ENCODE measurements at places on chromosomes 12 and 14.
A peak's percentile ranks its signal among the peaks of the same experiment; 100 is the strongest.

DNA sequence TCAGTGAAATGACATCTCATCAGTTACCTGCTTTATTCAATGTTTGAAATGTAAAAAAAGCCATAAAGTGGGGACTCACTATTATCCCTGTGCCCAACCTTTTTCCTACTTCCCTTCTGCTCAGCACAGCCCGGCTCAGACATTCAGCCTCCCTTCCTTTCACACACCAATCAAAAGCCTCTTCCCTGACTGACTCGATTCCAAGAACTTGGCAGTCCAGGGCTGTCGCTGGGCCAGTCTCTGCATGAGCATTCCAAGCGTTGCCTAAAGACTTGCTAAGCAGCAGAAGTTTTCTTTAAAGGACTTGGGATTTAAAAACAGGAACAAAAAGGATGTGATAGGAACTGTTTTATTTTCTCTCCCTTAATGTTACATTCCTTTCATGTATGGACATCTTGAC, 22.7 kb downstream of the ITPR2 start:
- no peak for DNase-seq

DNA sequence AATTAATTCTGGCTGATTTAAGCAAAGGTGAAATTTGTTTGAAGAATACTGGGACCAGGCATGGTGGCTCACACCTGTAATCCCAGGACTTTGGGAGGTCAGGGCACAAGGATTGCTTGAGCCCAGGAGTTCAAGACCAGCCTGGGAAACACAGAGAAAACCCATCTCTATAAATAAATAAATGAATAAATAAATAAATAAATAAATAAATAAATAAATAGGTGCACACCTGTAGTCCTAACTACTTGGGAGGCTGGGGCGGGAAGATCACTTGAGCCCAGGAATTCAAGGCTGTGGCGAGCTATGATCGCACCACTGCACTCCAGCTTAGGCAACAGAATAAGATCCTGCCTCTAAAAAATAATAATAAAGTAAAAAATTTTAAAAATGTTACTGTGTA, 4.4 kb upstream of the C14orf39 start:
- no peak for DNase-seq

DNA sequence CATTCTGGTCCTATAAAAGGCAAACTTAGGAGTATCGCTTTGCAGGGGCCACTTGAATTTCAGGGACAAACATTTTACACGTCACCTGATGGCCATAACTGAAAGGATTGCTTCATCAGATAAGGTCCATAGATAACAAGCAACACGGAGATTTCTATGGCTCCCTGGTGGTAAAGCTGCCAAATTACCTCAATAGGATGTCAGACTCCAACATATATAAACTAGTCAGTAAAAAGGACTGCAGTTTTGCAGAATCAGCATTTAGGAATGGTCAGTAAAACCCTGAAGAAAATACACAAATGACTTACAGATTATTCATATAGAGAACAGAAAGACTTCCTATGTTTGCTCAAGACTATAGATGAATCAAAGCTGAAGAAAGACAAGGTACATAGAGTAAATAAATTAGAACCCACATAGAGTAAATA, 66.1 kb upstream of the GRIP1 start:
- no peak for DNase-seq

DNA sequence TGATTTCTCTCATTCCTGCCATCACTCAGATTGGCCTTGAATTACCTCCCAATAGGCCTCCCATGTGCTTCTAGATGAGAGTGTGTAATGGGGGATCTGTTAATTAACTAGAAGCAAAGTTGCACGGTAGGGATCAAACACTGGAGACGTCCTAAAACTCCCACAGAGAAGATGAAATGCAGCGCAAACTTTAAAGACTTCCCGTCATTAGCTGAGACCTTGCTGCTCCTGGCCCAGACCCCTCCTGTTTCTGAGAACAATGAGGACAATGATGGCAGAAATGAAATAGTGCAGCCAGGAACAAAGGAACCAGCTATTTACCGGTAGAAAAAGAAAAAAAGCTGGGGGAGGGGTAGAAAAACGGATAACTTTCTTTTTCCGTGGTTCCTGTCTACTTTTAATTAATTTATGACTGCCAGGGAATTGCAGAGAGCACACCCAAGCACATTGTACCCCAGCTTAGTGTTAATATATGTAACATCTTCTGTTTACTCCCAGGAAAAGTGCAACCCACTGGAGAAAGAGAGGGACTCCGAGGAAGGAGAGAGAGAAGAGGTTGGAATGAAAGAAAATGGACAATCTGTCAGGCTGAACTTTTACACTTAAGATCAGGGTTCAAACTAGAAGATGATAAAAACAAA, 280.7 kb upstream of the SOX5 start:
- DNase-seq: no peak

- DNase-seq: no peak
These were observed 17.9 kb downstream of the FBRSL1 start for GRCh38 chr12:132507656-132508490.

DNA sequence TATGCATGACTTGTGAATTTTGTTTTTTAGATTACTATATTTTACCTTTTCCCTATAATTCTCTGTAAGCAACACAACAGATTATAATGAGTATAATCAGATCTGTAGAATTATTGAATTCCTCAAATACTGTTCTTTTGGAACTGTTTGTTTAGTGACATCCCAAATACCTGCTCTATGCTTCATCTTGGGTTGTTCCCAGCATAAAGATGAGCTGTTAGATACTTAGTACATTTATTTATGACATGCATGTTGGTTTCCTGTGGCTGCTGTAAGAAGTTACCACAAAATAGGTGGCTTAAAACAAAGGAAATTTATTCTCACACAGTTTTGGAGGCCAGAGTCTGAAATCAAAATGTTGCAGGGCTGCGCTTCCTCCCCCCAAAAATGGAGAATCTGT, 78.4 kb downstream of the PTPRR start:
- no peak for DNase-seq

GRCh38 chr14:101176535-101177205, 273.1 kb upstream of the RTL1 start:
- no peak for DNase-seq

DNA sequence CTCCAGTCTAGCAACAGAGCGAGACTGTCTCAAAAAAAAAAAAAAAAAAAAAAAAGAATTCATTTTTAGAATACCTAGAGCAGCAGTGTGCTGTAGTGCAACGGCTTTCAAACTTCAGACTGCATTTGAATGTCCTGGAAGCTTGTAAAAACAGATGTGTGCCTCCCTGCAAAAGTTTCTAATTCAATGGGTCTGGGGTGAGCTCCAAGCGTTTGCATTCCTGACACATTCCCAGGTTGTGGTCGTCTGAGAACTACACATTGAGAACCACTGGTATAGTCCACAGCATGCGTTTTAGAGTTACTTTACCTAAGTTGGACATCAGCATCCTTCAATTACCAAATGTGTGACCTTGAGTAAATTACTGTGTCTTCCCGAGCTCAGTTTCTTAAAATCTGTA, 816.8 kb downstream of the NRXN3 start:
- DNase-seq: no peak

- DNase-seq: no peak
These were observed 27.8 kb downstream of the CLIP1 start for GRCh38 chr12:122394626-122395194.

DNA sequence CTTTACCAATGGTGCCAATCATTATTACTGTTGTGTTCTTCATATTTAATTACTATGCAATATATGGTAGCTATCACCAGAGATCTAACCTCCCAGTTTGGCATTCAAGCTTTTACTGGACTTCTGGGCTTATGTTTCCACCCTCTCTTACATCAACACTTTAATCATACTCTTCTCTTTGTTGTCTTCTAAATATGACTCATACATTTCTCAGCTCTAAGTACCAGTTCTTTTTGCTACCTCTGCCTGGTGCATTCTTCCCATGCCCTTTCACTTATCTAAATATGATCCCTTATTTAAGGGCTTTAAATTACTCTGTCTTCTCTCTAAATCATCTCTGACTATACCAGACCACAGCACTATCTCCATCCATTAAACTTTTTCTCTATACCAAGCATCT, 246.1 kb upstream of the CCDC196 start:
- no peak for DNase-seq

DNA sequence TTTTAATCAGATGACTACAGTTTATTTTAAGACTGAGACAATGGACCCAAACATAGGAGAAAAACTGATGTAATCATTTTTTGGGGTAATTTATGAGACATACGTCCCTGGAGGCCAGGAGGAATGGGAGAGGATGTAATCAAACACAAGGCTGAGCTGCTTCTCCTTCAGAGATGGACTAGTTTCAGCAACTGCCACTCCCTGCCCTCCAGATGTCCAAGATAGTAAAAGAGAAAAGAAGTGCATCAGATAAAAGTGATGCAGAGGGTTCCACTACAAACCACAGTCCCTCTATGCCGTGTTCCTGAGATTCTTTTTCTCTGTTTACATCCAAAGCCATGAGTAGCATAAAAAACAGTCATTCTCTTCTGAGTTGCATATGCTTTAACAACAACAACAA, 101.1 kb downstream of the DACT1 start:
- no peak for DNase-seq

GRCh38 chr14:69087061-69087461, 65.9 kb downstream of the DCAF5 start:
- no peak for DNase-seq

DNA sequence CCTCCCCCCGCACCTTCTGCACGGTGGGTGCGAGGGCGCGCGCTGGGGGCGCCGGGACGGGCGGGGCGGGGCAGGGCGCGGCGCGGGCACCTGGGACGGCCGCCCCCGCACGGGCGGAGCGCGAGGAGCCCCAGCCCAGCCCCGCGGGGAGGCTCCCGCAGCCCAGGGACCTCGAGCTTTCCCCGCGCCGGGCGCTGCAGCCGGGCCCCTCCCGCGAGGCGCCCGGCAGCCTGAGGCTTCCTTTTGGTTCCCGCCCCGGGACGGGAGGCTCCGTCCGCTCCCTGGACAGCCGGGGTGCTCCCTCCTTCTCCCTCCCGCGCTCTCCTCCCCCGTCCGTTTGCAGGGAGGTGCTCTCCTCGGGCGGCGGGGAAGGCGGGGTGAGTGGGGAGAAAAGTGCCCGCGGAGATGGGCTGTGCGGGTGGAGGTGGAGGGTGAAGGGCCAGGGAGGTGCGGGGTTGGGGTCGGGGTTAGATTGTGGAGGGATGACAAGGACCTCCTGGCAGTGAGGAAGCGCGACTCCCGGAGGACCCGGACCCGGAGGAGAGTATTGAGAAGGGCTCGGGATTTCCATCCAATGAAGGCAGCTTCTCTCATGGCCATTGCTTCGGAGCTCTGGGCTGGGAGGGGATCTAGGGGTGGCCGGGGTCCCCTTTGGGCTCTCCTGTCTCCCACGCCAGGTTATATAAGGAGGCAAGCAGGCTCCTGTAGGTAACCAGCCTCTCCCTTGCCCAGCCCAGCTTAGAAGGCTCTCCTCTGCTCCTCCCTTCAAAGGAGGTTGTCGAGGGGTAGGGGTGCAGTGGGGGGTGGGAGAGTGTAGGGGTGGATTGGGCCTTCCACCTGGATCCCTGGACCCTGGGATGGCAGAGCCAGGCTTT, 645 bp downstream of the JDP2 start:
- DNase-seq: peak; percentile 16

Data from inflammatory macrophage treated with lipopolysaccharide for 1 hour (primary cell).